ENCODE measurements at places on chromosomes 2 and 18.
A peak's percentile ranks its signal among the peaks of the same experiment; 100 is the strongest.

DNA sequence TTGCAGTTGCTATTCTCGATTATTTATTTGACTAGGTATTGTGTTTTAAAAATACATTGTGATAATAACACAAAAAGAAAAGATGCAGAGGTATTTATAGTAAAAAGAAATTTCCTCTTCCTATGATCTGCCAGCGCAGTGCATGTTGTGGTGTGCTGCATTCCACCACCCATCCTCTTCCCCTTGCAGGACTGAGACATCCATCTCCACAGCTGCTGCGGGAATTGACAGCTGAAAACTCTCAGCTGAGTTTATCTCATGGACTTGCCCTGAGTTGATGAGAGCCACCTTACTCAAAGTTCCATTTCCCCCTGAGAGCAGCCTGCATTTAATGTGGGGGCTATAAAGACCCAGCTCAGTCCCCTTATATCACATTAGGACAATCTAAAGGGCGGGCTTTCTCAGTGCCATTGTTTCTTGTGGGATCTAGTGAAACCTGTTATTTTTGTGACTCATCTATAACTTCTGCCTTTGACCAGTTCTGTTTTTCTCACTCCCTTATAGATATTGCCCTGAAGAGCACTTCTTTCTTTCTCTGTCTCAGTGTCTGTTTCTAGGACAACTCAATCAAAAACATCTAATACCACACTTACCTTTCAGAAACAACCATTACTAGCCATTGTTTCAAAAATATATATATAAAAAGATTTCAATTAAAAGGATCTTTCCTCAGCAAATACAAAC lies 698.5 kb downstream of the NR4A2 start:
- no peak for DNase-seq

- DNase-seq = no peak
These were observed 39.2 kb downstream of the TNP1 start for GRCh38 chr2:216820709-216821108.

GRCh38 chr2:109675666-109676345 lies 61.6 kb downstream of the SOWAHC start:
- DNase-seq = no peak

DNA sequence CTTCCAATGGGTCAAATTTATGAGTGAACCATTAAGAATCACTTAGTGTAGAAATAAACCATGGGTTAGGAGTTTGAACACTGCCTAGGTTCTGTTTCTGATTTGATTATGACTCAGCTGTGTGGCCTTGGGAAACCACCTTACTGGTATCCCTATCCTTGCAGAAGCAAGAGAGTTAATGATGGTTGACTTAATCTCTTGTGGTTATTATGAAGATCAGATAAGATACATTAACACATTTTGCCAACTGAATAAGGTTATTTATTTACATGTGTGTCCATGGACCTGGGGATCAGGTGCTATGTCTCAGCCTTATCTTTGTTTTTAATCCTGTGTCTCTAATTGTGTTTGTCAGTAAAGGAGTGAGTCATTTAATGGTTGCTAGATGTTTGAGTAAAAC lies 5.4 kb upstream of the KCNJ13 start:
- peak; percentile 40 for DNase-seq

DNA sequence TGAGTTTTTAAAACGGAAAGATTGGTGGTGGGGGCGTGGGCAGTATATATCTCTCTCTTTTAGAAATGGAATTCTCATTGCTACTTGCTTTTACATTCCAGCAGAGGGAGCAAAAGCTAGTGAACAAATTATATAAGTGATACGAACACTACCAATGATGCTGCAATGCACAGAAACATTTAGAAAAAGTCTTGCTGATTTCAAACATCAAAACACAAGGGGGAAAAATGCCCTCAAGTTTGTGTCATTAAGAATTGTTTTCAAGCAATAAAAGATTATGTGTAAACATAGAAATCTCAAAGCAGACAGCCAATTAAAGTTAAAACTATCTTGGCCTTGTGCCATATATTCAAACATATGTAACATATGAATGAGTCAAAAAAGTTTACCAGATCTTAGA lies 296.3 kb upstream of the KCNJ3 start:
- no peak for DNase-seq

- no peak for DNase-seq
These were observed 556.3 kb upstream of the CHAC2 start for GRCh38 chr2:53211201-53211774.

- no peak for DNase-seq
These were observed 166.2 kb downstream of the FTCDNL1 start for GRCh38 chr2:199684832-199685231.

DNA sequence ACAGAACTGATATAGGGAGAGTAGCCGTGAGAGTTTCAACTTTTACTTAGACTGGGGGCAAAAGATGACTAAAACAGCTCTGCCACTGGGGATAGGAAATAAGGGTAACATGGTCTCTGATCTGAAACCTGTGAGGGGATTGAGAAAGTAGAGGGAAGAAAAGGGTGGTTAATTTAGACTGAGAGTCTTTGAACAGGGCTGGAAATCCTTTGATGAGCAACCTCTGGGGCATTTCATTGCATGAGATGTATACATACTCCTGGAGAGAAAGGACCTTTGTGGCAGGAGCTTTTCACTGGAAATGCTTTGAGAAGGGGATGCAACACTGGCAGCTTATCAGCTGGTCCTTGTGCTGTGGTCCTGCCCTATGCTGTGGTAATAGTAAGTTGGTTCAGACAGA lies 9.4 kb downstream of the GALNT1 start:
- DNase-seq = no peak

GRCh38 chr2:186209532-186209931 lies 276.5 kb upstream of the ZC3H15 start:
- DNase-seq = no peak

GRCh38 chr2:655626-656025 lies 21.6 kb downstream of the TMEM18 start:
- no peak for DNase-seq

DNA sequence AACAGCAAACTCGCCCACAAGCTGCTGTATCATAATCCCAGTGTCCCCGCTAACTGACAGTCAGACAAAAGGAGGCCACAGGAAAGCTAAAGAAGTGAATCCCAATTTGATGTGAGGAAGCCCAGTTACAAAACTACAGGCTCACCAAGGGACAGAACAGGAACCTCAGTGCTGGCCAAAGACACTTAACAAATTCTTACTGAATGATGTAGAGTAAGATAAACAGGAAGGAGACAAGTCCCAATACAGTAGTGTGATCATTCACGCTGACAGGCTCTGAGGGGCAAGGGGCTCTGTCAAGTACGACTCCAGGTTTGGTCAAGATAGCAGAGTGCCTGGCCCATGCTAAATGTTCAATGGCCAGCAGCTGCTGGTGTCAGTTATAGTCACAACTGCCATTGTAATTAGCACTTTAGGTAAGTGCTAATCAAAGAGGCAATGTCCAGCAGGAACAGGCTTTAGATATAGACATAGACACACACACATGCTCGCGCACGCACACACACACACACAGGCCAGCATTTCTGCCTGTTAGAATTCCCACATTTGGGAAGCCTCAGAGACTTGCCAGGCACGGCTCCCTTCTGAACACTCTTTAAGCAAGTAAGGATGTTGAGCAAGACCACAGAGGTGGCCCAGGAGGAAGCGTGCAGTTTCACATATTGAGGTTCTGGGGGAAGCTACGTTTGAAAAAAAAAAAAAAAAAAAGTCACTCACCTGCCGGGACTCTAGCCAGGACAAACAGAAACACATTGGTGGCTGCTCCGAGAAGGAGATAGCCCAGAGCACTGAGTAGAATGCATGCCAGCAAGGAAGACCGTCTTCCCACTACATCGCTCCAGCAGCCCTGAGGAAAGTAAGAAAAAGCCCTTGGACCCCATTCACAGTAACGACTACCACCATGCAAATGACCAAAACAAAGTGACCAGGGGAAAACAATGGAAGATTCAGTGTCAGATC lies 35.4 kb upstream of the TMEM182 start:
- no peak for DNase-seq

DNA sequence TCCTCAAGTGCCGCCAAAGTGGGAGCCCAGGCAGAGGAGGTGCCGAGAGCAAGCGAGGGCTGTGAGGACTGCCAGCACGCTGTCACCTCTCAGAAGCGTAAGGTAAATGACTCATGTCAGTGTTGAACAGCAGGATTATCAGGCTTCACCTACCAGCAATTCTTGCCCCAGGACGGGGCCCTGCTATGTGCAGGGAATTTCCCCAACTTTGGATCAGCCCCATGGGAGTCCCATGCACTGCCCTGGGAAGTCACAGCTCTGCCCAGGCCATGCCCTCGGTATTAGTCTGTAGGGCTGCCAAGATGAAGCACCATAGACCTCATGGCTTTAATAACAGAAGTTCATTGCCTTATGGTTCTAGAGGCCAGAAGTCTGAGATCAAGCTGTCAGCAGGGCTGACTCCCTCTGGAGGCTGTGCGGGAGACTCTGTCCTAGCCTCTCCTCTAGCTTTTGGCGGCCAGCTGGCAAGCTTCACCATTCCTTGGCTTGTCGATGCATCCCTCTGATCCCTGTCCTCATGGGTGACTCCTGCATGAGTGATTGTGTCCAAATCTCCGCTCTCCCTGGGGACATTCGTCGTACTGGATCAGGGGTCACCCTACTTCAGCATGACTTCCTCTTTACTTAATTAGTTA lies 55.9 kb downstream of the TRPM8 start:
- DNase-seq = no peak

DNA sequence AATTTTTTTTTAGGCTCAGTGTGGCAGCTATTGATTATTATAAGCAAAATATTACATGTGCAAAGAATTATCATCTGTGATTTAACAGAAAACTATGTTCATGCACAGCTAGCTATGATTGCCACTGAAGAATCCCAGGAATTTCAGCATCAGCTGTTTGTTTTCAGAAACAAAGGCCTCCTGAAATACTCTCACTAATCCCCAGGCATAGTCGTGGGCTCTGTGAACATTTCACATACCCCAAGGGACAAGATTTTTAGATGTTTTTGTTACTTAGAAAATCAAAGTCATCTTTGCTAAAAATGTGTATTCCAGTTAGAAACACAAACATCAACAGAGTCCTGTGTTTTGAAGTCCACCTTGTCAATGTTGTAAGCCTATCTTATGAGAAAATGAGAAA lies 156.1 kb downstream of the MYO1B start:
- DNase-seq = peak; percentile 29

GRCh38 chr2:185771396-185771795 lies 32.8 kb downstream of the FSIP2 start:
- DNase-seq = no peak

DNA sequence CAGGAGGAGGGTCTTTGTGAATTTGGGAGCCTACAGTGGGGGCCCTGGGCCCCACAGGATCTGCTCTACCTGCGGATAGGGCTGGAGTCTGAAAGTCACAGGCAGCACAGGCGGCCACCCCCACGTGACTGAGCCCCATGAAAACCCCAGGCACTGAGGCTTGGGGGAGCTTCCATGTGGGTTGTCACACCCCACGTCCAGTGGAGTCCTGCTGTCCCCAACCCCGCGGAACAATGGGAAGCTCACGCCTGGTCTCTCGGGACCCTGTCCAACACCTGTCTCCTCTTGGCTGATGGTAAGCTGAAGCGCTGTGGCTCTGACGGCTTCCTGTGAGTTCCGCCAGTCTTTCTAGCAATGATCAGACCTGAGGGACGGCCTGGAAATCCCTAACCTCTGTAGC lies 85.8 kb downstream of the PTGR3 start:
- no peak for DNase-seq

GRCh38 chr2:112000399-112001135 lies 54.5 kb upstream of the TMEM87B start:
- DNase-seq = no peak

DNA sequence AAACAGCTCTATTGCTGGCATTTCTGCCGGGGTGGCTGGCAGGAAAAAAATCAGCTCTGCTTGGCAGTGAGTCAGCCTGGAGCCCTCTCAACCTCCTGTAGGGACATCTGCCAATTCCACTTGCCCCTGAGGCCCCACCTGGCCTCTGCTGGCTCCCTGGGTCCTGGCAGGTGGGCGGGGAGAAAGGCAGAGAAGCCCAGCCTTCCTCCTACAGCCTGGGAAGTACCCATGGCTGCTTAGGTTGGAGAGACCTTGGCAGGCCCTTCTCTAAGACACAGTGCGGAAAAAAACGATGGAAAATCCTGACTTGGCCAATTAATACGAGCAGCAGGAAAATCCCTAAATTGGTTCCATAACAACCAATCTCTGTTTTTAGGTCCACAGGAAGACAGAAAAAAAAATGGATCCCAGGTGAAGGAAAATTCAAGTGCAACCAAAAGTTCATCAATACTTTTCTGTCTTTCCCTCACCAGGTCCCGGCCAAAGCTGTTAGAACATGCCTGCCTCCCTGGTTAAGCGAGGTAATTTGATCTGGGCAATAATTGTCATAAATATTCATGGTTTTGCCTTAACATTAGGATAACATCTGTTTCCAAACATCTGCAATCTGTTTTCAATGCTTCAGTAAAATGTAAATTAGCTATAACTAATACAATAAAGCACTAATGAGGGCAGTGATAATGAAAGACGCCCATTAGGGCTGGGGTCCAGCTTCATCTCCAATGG lies 245.9 kb downstream of the TFCP2L1 start:
- no peak for DNase-seq

DNA sequence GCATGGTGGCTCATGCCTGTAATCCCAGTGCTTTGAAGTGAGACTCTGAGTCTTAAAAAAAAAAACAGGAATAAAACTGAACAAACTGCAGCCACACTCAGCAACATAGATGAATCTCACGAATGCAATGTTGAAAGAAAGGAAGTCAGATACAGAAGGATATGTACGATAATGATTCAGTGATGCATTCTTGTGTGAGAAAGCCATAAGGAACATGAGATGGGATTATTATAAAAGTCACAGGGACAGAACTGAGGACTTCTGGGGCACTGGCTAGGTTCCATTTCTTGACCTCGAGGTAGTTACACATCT lies 56.9 kb upstream of the SMAD2 start:
- no peak for DNase-seq

- no peak for DNase-seq
These were observed 25.9 kb upstream of the STEAP3 start for GRCh38 chr2:119197529-119198239.

DNA sequence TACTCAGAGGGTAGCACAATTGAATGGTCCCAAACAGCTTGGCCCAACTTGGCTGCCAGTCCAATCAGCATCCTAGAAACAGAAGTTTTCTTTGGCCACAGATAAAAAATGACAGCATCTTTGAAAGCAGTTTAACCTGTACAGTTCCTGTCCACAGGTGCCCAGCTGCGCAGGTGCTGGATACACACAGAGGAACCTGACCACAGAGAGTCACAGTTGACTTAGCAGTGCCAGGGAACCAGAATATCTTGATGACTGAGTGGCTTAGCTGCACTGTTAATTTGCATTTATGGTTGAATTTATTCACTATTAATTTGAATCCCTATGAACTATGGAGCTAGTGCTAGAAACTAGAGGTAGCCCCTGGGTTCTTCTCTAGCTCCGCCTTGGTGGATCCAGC lies 93.7 kb downstream of the TPGS2 start:
- no peak for DNase-seq

DNA sequence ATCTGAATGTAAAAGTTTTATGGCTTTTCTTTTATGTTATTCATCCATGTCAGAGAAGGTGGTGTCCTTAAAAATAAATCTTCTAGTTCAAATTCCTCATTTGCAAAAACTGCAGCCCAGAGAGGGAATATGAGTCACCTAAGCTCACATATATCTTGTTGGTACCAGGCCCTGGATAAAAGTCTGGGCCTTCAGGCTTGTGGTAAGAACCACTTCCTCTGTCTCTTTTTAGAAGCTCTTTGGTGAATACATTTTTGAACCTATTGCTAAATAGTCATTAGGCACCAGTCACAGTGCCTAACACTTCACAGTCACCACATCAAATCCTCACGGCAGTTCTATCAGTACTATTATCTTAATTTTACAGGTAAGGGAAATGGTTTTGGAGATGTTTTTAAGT lies 199.2 kb downstream of the KCNS3 start:
- DNase-seq = peak; percentile 55
